ENCODE measurements at places on chromosomes 16 and 17.

- no peak for DNase-seq
Observed at GRCh38 chr16:88672776-88673175, 9.9 kb upstream of the MVD start.

DNA sequence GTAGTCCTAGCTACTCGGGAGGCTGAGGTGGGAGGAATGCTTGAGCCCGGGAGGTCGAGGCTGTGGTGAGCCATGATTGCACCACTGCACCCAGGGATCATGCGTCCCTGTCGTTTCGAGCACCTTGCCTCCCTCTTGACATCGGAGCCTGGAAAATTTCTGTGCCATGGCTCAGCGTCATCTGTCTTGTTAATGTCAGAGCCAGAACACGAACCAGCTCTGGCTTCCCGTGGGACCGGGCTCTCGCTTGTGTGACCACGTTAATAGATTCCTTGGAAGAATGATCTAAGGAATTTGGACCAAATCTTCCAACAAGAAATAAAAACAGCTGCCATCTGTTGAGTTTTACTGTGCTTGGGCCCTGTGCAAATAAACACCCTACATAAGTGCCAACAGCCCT, 117.7 kb downstream of the ABCC1 start:
- DNase-seq, result no peak

DNA sequence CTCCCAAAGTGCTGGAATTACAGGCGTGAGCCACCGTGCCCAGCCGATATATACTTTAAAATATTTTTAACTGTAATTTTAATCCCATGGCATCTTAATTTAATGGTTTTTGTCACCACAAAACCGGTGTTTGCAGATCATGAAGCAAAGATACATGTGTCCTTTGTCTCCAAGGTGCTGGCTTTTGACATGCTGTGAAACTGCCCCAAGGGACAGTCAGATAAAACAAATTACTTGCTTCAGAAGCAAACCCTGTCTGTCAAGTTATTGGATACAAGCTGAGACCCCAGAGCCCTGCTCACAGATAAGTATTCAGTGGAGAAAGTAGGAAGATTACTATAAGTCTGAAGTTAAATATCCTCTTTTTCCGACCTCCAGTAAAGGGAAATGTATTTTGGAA, 39.8 kb downstream of the ARL4D start:
- DNase-seq, result no peak

DNA sequence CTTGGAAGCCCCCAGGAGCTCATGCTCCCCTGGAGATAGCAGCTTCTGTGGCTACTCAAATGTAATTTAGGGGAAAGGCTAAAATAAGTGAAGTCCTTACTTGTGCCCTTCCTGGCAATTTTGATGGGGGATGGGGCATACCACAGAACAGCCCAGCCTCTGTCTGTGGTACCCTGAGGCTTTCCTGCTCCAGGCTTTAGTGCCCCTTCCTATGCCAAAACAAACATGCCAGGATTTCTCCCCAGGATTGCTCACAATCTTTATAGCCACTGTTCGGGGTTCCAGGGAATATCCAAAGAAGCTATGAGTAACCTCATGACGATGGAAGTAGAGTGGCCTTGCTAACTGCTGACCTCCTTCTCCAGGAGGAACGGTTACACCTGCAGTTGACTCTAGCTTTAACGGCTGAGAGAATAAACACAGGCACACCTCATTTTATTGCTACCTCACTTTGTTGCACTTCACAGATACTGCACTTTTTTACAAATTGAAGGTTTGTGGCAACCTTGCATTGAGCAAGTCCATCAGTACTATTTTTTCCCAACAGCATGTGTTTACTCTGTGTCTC, 24.9 kb downstream of the CCL4 start:
- no peak for DNase-seq

DNA sequence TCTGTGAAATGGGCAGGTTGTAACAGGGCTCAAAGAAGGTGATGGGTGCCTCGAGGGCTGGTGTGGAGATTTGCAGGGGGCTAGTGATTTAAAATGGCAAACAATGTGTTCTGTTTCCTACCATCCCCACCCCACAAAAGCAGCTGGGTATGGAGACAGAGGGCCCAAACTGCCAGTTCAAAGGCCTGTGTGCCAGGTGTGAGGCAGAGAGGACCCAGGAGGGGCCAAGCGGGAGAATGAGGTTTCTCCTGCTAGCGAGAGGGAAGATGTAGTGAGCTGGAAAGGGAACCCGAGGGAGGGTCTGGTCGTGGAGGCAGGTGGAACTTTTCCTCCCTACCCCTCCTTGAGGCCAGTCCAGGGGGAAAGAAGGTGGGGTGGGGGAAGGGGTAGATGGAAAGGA, 39.4 kb downstream of the LAT start:
- DNase-seq, result no peak

- DNase-seq, result no peak
Observed at GRCh38 chr16:11585460-11586377, 1.0 kb downstream of the LITAF start.

DNA sequence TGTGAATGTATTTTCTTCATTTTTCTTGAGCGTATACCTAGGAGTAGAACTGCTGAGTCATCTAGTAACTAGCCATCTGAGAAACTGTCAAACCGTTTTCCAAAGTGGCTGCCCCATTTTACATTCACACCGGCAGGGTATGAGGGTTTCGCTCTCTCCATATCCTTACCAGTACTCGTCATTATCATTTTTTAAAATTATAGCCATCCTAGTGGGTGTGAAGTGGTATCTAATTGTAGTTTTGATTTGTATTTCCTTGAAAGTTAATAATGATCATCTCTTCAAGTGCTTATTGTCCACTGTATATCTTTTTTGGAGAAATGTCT, 6.0 kb downstream of the RNF157 start:
- no peak for DNase-seq

DNA sequence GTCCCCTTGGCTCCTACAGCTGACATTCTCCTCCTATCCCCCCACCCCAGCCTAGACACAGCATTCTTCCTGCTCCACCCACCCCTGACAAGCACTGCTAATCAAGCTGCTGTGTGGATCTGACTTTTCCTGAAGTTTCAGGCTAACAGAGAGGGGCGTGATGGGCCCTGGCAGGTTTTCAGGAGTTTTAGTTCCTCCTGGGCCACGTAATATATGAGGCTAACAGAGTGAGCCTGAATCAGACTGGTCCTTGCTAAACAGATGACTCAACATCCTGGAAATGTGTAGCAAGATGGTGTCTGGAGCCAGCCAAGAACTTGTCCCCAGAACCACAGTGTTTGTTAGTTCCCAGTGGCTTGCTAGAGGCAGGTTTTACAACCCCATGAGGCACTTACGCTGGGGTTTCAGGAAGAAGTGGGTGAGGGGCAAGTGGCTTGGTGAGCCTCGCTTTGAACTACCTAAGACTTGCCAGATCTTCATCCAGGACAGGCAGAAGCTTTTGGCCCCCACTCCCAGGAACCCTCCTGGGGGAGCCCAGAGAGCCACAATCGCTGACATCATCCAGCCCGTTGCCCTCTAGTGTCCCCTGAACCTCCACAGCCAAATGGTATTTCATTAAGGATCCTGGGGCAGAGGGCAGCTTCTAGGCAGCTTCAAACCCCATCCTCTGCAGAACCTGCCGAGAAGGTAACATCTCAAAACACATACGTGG, 15.9 kb downstream of the TMEM92 start:
- no peak for DNase-seq

DNA sequence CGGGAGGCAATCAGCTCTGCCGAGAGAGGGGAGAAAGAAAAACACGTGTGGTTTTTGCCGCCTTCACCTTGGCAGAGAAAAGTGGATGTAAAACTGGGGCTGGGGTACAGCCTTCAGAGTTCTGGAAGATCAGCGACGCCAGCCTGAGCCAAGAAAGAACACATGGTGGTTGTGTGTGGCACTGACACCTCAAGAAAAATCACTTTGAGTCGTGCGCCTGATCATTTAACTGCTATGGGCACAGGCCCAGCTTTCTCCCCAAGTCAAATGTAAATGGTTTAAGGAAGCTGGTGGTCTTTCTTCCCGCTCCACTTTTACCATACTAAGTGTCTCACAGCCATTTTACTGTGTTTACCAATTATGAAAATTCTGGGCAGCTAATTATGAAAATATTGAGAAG, 461.8 kb upstream of the SOX9 start:
- DNase-seq, result no peak

- DNase-seq, result no peak
Observed at GRCh38 chr17:64126918-64127317, 3.0 kb downstream of the ERN1 start.

DNA sequence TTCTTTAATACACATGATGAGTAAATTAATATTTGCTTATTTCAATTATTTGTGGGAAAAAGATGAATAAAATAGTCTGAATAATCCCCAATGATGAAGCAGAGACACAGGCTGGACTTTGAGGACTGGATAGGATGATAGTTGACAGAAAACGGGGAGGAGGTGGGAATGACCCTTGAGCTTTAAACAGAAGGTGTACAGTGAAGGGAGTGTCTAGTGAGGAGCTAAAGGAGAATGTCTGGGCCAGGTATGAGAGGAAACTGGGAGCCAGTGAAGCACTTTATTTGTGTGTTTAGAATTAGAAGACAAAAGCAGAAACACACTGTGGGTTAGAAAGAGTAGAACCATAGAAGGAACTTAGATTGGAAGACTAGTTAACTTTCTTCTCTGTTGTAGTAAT, 230.4 kb upstream of the CA10 start:
- DNase-seq, result no peak

GRCh38 chr16:79912592-79913310, 312.2 kb upstream of the MAF start:
- DNase-seq, result no peak

GRCh38 chr17:66579556-66579955, 255.4 kb upstream of the CACNG5 start:
- DNase-seq, result no peak

DNA sequence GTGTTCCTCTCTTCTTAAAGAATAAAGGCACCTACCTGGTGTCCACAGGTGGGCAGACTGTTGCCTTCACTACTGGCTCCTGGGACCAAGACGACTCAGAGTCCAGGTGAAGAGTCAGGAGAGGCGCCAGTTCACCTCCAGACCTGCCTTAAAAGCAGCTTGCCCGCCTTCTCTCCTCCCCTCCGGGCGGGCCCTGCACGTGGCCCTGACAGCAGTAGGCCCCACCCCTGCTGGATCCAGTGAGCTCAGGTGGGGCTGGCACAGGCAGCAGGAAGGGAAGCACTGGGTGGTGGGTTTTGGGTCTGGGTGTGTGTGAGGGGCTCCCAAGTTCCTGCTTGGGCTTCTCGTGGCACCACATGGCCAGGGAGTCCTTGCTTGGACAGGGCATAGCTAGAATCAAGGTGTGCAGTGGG, at the start of gene TNS4:
Gene TNS4 (minus strand): TSS at position 125 of the 413 bp plus-strand sequence. CDS start 5,198 bp downstream, outside the sequence.
- DNase-seq, result no peak

GRCh38 chr16:87202346-87202745, 114.8 kb downstream of the C16orf95 start:
- DNase-seq, result no peak

GRCh38 chr16:65124212-65124548, 2.3 kb upstream of the CDH11 start:
- no peak for DNase-seq

GRCh38 chr17:82440469-82440981, 10.0 kb downstream of the CYBC1 start:
- no peak for DNase-seq

DNA sequence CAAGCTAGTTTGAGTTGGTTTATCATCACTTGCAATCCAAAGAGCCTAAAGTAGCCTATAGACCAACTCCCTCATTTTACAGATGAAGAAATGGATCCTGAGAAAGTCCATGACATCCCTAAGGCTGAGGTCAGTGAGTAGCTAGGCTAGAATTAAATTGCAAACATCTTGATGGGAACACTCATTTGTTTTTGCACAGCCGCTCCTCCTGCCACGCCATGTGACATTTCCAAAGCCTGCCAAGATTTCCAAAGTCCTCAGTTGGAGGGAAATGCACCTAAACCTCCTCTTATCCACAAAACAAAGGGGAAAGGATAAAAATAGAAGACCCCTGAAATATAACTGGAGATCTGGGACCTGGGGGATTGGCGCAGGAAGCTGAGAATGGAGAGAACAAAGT, 15.0 kb downstream of the TMEM92 start:
- DNase-seq, result no peak

DNA sequence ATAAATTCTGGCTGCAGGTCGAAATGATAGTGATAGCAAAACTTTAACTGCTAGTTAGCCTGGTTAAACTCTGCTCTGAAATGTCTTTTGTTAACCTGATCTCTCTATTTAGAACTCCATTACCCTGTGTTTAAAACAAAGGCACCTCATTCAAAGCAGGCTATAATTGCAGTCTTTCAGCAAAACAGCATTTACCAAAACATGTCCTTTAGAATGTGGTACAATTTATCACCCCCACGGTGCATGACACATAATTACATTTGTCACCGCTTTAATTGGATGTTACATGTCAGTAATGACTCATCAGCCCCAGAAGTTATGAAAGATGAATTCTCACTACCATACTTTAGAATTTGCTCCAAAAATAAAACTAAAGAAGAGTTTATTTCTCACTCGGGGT, 295.4 kb downstream of the TOX3 start:
- DNase-seq, result no peak

- no peak for DNase-seq
Observed at GRCh38 chr17:40525294-40525693, 23.9 kb upstream of the TNS4 start.

GRCh38 chr16:50644729-50645128, 36.4 kb downstream of the SNX20 start:
- DNase-seq, result no peak

DNA sequence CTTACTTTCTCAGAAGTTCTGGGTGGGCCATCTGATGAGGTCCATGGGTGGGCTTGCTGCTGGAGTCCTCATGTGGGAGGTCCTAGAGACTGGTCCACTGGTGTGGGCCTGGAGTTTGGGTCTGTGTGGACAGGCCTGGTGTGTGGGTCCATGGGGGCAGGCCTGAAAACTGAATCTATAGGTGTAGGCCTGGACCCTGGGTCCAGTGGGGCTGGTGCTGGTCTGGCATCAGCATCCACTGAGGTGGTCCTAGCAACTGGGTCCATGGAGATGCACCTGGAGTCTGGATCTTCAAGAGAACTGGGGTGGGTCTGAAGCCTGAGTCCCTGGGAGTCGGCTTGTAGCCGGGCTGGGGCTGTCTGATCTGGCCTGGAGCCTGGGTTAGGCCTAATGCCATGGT, 253.8 kb upstream of the CCL2 start:
- no peak for DNase-seq

GRCh38 chr17:82023447-82024241, 539 bp downstream of the LRRC45 start:
- no peak for DNase-seq

DNA sequence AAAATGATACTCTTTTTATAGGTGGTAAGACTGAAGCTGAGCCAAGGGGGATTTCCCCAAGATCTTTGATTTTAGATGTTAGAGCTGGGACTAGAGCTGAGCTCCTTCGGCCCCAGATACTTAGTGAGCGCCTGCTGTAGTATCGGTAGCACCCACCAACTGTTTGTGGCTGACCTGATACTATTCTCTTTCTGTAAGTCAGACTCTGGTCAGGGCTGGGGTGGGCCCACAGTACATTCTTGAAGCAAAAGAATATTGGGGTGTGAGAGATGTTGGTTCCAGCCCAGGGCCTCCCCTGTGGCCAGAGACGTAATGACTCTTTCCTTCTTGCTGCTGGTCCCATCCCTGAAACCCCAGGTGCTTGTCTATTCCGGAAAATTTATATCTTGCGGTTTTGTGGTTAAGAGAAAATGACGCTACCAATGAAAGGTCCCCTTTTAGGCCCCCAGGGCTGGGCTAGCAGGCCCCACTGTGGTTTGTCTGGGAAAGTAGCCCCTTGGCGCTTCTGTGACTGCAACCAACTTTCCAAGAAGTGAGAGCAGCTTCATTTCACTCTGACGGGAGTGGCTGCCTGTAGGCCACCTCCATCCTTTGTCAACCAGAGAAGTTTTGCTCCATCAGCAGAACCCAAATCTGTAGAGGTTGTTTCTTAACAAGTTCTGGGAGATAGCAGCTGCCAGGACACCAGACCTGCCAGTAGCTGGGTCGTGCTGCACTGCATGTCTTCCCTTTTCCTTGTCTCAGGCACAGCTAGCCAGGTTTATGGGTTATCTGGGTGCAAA, 86.4 kb upstream of the LGALS9 start:
- DNase-seq, result no peak

Measured in D721Med (cell line).